ENCODE measurements at places on chromosomes 12 and 14. TPM values are rescaled to one million over a fixed set of nuclear protein-coding genes. Genes with fewer than 3 reads are reported as not detected.
A peak's percentile ranks its signal among the peaks of the same experiment; 100 is the strongest.

The HPD gene
- not detected for polyA plus RNA-seq

DNA sequence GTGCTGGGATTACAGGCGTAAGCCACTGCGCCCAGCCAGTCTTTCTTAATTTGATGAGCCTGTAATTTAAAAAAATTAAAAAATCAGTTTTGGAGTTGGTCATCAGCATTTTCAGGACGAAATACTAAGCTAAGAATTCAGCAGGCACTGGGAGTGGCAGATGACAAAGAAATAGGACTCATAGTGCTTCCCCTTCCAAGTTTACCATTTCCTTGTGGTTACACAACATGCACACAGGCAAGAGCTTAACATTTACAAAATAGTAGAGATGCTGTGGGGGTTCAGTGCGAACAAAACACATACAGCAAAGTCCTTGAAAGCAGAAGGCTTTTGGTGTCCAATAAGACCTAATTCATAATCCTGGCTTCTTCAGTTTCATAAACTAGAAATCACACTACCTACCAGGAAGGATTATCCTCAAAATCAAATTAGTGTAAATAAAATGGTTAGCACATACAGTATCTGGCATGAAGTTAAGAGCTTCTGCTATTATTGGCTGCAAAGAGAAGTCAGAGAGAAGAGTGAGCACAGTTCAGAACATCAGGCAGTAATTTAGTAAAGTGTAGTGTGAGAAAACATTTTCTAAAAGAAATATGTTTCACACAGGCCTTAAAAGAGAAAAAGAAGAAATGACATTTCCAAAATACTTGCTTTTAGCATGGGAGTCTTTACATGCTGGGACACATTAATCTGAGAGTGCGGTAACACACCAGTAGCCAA, 22.2 kb upstream of the KIF21A start:
- no peaks in the 10 kb centered on the region for H3K36me3 ChIP-seq
- H3K4me1 ChIP-seq: peaks cover 18% of the 10 kb centered on the region
- no peak overlapping the region for H3K4me3 ChIP-seq
- H3K27ac ChIP-seq: no peak overlapping the region
- no peak for DNase-seq

DNA sequence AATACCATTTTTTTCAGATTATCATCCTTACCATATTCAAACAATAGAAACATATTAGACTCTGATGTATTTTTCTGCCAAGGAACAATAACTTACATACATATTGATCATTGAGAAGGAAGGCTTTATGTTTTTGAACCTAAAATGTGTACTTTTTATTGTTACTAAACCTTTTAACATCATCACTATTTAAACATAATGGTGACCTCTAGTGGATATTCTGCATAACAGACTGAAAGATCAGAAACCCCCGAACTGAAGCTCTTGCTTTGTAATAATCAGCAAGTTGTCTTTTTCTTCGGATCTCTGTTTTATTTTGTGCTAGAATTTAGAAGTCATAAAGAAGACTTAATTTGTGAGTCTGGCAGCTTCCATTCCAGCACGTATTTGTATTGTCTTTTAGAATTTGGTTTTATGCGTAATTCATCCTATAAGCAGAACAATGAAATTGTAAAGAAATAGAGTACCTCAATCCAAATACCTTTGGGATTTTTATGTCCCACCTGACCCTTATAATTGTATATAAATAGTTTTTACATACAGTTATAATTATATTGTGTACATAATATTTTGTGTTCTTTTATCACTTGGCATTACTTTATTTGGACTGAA, 125.9 kb upstream of the ATF1 start:
- peaks cover 8% of the 10 kb centered on the region for H3K4me1 ChIP-seq
- no peaks in the 10 kb centered on the region for H3K36me3 ChIP-seq
- no peak overlapping the region for H3K4me3 ChIP-seq
- peak; percentile 48 for DNase-seq

DNA sequence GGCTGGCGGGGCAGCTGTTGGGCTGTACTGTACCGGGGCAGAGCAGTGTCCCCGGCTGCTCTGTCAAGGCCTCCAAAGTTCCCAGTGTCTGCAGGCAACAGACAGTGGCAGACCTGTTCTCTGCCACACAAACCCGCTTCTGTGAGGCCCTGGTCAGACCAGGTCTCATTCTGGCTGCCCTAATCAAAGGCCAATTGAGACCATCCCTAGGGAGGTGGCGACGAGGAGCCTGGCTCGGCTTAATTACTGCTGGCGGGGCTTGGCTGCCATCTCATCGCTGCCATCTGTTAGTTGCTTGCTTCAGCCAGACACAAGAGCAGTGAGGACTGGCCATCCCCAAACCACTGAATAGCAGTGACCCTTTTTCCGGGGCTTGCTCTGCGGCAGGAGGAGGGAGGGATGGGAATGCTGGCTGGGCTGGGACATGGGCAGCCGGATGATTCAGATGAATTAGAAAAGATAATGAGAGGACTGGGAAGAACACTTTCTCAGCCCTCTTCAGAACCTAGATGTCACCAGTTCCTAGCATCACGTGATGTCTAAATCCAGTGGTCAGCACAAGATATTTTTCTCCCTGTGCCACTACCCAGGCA, 24.5 kb downstream of the ERG28 start:
- H3K36me3 ChIP-seq: no peaks in the 10 kb centered on the region
- no peak overlapping the region for H3K4me3 ChIP-seq
- H3K4me1 ChIP-seq: no peaks in the 10 kb centered on the region
- DNase-seq: no peak

- no peaks in the 10 kb centered on the region for H3K4me1 ChIP-seq
- no peak overlapping the region for H3K27ac ChIP-seq
- no peak overlapping the region for H3K4me3 ChIP-seq
- no peak for DNase-seq
Measured at GRCh38 chr14:20934148-20934762, 21.0 kb upstream of the RNASE2 start.
